Suppressor macrophage treated with lipopolysaccharide for 1 hour (primary cell): ENCODE measurements at places on chromosomes 1 and 21.

GRCh38 chr1:46513536-46513935 is 23.9 kb downstream of the DMBX1 start:
- no peak for DNase-seq

- DNase-seq: no peak
Observed at GRCh38 chr1:104132382-104132973, 382.8 kb downstream of the AMY1C start.

GRCh38 chr1:110893908-110894490 is 21.1 kb downstream of the CD53 start:
- no peak for DNase-seq

GRCh38 chr21:30256100-30256499 is 26.6 kb downstream of the KRTAP24-1 start:
- DNase-seq: no peak

- DNase-seq: no peak
Observed at GRCh38 chr1:155396874-155397476, 76.3 kb downstream of the RUSC1 start.

DNA sequence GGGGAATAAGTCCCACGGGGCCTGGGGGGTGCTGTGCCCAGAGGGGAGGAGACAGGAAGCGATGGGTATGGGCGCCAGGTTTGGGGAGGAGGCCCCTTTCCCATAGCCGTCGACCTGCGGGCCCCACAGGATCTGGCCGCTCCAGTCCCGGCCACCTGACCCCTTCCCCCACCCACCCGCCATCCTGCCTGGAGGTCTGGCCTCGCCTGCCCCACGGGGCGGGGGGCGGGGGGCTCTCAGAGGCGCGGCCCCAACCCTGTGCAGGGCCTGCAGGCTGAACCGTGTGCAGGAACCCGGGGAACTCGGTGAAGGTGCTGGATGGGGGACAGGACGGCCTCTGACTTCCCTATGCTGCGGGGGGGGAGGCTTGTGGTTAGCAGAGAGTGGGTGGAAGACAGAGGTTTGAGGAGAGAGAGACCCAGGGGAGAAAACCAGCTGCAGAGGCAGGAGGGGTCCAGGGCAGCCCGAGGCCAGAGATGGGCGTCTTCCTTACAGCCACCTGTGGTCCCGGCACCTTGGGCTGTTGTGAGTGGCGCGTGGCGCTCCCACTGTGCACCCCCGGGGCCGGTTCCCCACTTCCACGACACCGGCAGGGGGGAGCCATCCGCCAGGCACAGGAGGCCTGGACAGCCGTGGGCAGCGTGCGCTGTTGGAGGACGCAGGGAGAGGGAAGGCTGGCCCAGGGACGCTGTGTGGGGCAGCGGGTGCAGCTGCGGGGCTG is 2.5 kb upstream of the TNFRSF18 start:
- peak; percentile 48 for DNase-seq

DNA sequence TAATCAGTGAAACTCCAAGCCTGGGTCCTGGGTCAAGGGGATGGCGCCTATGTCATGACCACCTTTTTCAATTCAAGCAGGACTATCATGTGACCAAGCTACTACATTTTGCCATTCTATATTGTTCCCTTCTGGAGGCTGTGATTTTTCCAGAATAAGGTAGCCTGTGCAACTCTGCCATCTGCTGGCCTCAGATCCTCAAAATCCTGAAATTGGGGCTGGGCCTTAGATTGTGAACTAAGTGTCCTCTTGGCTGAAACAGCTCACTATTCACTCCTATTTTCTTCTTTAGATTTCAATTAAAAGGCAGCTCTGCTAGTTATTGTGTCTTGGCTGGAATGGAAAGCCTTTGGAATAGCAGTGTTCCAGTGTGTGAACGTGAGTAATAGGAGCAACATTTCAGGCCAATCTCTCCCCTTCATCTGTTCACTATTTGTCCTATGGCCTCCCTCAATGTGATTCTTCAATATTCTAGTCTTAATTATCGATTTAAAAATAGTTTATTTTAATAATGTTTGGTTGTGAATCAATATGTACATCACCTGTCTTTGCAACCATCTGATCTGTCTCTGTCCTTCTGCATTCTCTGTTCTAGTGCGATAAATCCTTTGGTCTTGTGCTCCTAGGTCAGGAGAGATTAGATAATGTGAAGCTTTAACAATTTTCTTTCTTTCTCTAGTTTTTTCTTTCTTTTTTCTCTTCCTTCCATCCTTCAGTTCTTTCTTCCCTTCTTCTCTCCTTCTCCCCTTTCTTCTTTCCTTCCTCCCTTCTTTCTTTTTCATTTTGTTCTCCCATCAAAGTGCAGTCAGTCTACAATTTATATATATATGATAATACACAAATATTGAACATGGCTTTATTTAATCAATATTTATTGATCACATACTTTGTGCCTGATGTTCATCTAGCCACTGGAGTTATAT is 69.8 kb downstream of the CR1 start:
- no peak for DNase-seq

DNA sequence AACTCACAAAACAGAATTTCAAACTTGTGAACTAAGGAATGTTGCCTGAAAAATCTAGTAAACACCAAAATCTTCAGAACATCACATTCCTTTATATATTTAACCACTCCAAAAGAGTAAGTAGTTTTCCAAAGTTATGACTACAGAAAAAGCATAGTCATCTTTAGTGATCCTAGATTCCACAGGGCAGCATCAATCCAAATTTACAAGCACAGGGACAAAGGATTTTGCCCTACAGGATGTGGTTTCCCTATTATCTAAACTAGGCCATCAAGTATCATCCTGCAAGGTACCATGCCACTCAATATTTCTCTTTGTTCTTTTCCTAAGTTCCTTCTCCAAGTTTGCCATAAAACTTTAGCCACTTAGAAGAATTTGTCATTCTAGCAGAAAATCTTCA is 33.0 kb downstream of the COP1 start:
- DNase-seq: no peak

- peak; percentile 62 for DNase-seq
Observed at GRCh38 chr1:231973830-231974229, 347.2 kb downstream of the DISC1 start.

DNA sequence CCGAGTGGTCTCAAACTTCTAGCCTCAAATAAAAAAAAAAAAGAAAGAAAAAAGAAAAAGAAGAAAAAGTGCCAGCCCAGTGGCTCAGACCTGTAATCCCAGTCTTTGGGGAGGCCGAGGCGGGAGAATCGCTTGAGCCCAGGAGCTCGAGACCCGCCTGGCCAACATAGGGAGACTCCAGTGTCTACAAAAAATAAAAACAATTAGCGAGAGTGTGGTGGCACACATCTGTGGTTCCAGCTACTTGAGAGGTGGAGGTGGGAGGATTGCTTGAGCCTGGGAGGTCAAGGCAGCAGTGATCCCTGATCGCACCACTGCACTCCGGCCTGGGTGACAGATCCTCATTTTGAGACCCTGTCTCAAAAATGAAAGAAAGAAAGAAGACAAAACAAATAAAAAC is 1.4 kb upstream of the PTGFRN start:
- no peak for DNase-seq

GRCh38 chr1:9316080-9316444 is 23.4 kb downstream of the SPSB1 start:
- no peak for DNase-seq

- no peak for DNase-seq
Observed at GRCh38 chr1:190296453-190296852, 181.2 kb downstream of the BRINP3 start.

DNA sequence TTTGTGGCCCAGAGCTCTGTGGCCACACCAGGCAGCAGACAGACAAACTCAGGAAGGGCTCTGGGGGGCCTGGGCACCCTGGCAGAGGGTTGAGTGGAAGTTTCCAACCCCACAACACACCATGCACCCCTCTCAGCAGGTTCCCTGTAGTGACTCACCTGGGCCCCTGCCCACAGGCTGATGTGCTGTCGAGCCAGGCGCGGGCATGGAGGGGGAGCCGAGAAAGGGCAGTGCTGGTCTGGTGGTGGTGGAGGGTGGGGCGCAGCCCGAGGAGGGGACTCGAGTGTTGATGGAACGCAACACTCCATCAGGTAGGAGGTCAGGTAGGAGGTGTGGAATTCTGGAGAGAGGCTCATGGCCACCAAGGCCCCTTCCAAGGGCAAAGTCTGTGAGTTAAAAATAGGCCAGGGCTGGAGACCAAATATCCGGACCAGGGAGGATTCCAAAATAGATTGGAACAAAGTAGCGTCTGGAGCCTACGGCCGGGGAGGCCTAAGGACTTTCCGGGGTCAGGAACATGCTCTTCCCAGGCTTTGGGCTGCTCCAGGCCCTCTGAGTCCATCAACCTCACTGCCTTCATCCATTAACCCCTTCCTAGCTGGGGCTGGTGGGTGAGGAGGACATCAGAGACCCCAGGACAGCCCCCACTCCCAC is 191.5 kb upstream of the AJAP1 start:
- no peak for DNase-seq
